ENCODE measurements at places on chromosomes 6 and 20.

- no peak for DNase-seq
These were observed 32.6 kb downstream of the BMP6 start for GRCh38 chr6:7758456-7758855.

- DNase-seq = no peak
These were observed 120.2 kb upstream of the MLN start for GRCh38 chr6:33923857-33924514.

- no peak for DNase-seq
These were observed 90.1 kb downstream of the FOXO3 start for GRCh38 chr6:108650781-108651180.

- DNase-seq = no peak
These were observed 62.9 kb downstream of the GTF2H5 start for GRCh38 chr6:158230967-158231550.
